ENCODE measurements at places on chromosomes 13 and 19.

- no peak for DNase-seq
Measured at GRCh38 chr19:32702010-32702409, 10.4 kb downstream of the NUDT19 start.

- DNase-seq: no peak
Measured at GRCh38 chr19:1601613-1602064, 3.6 kb downstream of the UQCR11 start.

DNA sequence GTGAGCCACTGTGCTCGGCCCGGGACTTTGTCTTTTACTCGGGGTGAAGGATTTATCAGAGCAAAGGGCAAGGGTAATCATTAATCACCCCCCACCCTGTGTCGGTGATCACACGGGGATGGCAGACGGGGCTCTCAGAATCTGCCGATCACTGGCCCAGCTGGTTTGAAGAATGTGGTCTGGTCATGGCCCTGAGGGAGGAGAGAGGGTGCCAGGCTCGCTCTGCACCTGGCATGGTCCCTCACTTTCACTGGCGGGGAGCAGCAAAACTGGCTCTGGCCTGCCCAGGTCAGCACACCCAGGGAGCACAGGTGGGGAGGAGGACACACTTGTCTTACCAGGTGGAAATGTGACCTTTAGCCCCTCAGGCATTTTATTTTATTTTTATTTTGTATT lies 10.2 kb downstream of the REEP6 start:
- DNase-seq: no peak

- DNase-seq: no peak
Measured at GRCh38 chr13:40648040-40648439, 18.4 kb downstream of the FOXO1 start.

- no peak for DNase-seq
Measured at GRCh38 chr13:22454586-22454985, 726.2 kb upstream of the SGCG start.

DNA sequence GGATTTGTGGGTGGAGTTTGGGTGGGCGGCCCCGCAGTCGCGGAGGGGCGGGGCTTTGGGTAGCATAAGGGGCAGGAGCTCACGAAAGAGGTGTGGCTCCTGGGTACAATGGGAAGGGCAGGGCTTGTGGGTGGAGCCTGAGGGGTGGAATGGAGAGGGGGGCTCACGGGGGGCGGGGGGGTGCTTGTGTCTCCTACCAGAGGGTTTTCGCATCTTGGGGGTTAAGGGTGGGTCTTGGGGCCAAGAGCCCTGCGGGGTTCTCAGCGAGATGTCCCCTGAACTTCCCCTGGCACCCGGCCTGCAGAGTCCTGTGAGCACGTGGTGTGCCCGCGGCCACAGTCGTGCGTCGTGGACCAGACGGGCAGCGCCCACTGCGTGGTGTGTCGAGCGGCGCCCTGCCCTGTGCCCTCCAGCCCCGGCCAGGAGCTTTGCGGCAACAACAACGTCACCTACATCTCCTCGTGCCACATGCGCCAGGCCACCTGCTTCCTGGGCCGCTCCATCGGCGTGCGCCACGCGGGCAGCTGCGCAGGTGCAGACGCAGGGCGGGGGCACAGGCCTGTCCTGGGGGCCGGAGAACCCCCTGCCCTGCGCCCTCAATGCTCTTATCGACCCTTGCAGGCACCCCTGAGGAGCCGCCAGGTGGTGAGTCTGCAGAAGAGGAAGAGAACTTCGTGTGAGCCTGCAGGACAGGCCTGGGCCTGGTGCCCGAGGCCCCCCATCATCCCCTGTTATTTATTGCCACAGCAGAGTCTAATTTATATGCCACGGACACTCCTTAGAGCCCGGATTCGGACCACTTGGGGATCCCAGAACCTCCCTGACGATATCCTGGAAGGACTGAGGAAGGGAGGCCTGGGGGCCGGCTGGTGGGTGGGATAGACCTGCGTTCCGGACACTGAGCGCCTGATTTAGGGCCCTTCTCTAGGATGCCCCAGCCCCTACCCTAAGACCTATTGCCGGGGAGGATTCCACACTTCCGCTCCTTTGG lies 5.1 kb downstream of the FSTL3 start:
- DNase-seq: peak; percentile 70

GRCh38 chr13:53028637-53029203 lies at the start of gene OLFM4:
Gene OLFM4, plus strand, starts transcription at chr13:53028813. Its CDS starts 24 bp downstream, at chr13:53028837.
- DNase-seq: no peak

- no peak for DNase-seq
Measured at GRCh38 chr13:19984430-19985218, 26.1 kb downstream of the ZMYM2 start.

DNA sequence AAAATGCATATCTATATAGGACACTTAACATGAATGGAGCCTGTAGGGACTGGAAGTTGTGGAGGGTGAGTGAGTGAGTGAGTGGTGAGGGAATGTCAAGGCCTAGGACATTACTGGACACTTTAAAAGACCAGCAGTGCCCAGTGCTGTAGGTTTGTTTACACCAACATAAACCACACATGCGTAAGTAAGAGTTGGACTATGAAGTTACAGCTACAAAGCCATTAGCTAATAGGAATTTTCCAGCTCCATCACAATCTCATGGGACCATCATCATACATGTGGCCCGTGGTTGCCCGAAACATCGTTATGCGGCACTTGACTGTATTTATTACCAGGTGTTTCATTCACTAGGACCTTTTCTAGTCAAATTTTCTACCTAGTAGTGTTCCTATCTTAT lies 49.2 kb downstream of the LATS2 start:
- no peak for DNase-seq

DNA sequence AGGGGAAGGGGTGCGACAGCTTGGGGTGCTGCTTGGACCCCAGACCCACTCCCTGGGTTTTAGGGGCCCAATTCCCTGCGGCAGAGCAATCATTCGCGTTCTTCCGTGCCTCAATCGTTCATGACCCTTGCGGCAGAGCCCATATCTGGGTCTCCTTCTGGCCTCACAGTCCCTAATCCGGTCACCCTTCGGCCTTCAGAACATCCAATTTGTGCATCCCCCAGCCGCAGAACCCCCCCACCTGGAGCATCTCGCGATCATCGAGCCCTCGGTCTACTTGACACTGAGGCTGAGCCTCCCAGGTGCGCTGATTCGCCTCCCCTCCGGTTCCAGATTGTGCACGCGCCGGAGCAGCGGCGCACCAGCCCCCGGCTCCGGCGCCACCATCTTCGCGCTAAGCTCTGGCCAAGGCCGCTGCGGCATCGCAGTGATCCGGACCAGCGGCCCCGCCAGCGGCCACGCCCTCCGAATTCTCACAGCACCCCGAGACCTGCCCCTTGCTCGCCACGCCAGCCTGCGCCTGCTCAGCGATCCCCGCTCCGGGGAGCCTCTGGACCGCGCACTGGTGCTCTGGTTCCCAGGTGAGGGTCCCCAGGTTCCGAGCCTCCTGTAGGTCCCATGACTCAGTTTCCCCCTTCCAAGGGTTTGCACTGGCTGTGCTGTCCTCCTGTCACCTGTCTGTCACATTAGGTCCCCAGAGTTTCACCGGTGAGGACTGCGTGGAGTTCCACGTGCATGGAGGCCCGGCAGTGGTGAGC lies 501 bp downstream of the GTPBP3 start:
- no peak for DNase-seq

- DNase-seq: no peak
Measured at GRCh38 chr13:89831157-89831556, 1516.3 kb upstream of the MIR17HG start.

DNA sequence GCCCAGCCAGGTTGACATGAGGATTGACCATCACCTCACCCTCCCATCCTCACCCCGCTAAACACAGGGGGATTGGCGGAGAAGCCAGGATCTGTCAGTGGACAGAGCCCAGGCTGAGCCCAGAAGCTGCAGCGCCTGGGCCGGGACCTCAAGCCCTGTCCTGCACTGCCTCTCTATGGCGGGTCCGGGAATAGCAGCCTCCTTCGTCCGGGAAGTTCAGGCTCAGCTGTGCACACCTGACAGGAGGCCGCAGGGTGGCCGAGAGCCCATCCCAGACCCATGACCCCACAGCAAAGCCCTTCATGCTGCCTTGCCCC lies 67.8 kb downstream of the SPACA7 start:
- peak; percentile 38 for DNase-seq

DNA sequence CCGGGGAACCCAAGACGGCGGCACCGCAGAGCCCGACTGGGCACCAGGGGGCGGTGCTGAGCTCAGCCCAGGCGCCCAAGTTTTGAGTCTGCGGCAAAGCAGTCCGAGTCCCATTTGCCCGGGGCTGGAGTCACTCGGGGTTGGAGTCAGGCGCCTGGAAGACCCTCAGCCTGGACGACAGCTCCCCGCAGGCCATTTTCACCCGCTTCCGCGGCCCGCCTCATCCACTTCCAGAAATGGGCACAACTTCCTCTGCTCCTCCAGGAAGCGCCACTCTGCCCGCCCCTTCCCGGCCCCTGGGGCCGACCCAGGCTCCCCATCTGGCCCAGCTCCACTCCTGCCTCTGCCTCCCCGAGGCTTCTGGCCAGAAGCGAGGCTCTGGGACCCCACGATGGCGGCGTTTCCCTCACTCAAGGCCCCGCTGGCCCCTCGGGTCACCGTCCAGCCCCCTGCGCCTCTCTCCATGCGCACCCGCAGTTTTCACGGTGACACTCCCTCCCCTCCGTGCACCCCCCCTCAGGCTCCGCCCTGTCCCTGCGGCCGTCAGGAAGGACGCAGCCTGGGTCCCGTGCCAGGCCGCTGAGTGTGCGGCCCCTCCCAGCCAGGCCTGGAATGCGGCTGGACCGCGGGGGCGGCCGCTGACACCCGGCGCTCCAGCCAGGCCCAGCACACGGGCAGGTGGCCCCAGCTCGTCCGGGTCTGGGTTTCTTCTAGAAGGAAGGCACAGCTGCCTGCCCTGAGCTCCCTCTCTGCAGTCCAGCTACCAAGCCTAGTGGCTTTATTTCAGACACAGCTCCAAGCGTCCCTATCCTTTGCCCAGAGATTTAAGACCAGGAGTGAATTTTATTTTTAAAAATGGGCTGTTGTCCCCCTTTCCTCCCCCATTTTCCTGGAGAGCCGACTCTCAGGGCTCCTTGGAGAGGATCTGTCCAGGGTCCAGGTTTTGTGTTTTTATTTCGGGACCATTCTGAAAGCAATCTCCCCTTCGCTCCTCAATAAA lies 4.7 kb downstream of the SERTAD1 start:
- DNase-seq: peak; percentile 67

GRCh38 chr19:27738569-27739193 lies 1474.3 kb downstream of the UQCRFS1 start:
- DNase-seq: no peak

DNA sequence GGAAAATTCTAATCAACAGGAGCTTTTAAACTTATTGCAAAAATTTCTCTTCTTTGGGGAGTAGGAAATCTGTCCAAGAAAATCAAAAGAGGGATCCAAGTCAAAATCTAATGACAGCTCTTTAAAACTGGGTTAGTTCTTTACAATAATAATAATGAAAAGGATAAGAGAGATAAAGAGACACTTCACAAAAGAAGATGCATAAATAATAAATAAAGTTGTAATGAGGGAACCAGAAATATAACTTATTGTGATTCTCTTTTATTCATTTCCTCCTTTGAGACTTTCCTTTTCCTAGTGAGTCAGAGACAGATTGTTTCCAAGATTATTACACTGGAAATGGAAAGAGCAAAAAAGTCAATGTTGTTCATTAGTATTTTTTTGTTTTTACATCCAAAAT lies 1029.3 kb downstream of the PCDH17 start:
- no peak for DNase-seq

GRCh38 chr19:38417544-38418506 lies 8.2 kb downstream of the RASGRP4 start:
- no peak for DNase-seq

GRCh38 chr13:48976576-48977285 lies 1.0 kb downstream of the FNDC3A start:
- DNase-seq: peak; percentile 60

DNA sequence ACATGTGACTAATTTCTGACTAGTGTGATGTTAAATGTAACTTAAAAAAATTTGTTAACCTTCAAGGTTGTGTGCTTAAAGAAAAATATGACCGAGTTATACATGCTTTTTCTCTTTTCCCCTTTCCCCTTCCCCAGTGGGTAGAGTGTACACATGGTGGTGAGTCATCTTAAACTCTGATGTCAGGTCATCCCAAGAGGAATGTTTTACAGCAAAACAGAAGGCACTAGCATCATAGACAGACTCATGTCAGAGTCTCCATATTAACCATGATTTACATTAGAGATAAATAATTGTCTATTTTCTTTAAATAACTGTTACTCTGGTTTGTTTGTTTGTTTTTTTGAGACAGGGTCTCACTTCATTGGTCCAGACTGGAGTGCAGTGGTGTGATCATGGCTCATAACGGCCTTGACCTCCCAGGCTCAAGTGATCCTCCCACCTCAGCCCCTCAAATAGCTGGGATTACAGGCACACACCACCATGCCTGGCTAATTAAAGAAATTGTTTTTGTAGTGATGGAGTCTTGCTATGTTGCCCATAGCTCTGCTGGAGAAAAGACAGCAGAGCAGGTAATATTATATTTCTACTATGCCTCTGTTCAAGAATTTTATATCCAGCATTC lies 160.4 kb upstream of the PCDH9 start:
- no peak for DNase-seq

GRCh38 chr19:17260842-17261325 lies 3.7 kb downstream of the USHBP1 start:
- peak; percentile 52 for DNase-seq

DNA sequence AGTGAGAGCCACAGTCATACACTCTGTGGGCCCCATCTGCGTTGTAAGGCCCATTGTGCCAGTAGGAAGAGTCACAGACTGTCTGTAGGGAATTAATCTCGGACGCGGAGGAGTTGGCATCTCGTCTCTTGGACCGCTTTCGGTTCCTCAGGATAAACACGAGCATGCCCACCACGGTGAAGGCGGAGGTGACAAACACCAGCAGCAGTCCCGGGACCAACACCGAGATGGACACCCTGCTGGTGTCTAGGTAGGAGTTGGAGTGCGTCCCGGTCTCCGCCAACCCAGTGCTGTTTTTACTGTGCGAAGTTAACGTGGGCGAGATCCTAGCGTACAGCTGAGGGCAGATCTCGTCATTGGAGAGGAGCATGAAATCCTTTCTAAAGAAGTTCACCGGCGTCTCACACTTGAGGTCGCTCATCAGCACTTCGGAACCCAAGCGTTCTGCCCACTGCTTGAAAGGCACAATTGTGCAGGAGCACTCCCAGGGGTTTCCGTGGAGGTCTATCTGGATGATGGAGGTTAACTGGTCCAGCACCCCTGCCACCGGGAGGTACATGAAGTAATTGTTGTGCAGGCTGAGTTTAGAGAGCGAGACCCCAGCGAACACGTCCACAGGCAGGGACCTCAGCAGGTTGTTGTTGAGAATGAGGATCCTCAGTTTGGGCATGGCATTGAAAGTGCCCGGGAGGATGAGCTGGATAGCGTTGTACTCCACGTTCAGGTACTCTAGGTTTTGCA lies 2.7 kb downstream of the SLITRK1 start:
- no peak for DNase-seq

- no peak for DNase-seq
Measured at GRCh38 chr13:99724633-99725517, 223.6 kb downstream of the TM9SF2 start.

DNA sequence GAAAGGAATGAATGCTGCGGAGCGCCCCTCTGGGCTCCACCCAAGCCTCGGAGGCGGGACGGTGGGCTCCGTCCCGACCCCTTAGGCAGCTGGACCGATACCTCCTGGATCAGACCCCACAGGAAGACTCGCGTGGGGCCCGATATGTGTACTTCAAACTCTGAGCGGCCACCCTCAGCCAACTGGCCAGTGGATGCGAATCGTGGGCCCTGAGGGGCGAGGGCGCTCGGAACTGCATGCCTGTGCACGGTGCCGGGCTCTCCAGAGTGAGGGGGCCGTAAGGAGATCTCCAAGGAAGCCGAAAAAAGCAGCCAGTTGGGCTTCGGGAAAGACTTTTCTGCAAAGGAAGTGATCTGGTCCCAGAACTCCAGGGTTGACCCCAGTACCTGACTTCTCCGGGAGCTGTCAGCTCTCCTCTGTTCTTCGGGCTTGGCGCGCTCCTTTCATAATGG lies 8.6 kb downstream of the PDX1 start:
- DNase-seq: no peak

Measured in KG1 (cell line).